ENCODE measurements at places on chromosomes 16 and 17. TPM values are rescaled to one million over a fixed set of nuclear protein-coding genes. Genes with fewer than 3 reads are reported as not detected.

The ACE gene
- 44.8 TPM for total RNA-seq

The HBM gene
- total RNA-seq: not detected

The ZSWIM7 gene
- 39.4 TPM for total RNA-seq

GRCh38 chr16:11310997-11311561 is 29.9 kb upstream of the PRM1 start:
- peak; percentile 18 for DNase-seq

- DNase-seq: peak; percentile 84
Measured at GRCh38 chr17:8162233-8162996, at the start of gene VAMP2. Gene VAMP2 (minus strand): TSS chr17:8162948. CDS start chr17:8162879, 69 bp downstream.

GRCh38 chr17:8287651-8288335 is 677 bp upstream of the RANGRF start:
- no peak for DNase-seq

DNA sequence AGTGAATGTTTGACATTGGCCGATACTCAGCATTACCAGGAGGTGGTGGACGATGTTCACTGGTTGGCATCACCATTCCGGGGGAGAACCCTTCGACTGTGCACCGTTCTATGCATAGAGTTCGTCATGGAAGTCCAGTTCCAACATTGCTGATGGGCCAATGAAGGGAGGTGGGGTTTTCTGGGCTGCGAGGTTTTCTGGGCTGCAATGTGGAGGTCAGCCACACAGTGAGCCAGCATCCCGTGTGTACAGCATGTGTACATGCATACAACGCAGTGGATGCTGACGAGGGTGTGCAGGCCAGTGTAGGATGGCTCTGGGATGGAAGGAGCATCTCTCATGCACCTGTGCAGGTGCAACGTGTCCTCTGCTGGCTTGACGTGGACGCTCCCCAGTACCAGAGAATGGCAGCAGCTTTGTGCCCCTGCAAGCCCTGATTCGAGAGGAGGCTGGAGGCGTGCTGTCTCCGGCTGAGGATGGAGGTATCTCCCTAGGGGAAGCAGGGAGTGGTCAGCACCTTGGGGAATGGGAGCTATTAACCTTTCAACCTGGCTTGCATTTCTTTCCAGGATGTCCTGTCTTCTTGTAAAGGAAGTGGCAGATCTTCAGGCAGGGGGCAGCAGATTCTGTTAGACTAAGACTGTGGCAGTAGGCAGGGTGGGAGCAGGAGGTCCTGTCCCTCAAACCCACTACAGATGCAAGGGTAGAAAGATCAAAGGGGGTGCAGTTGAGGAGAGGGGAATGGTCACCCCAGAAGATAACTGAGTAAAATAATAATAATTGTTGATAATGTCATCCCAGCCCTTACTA is 98.2 kb downstream of the CYLD start:
- no peak for DNase-seq

- no peak for DNase-seq
Measured at GRCh38 chr16:28320741-28321140, 28.4 kb downstream of the SBK1 start.

- DNase-seq: no peak
Measured at GRCh38 chr16:50763211-50763610, 21.3 kb downstream of the CYLD start.
